ENCODE measurements at places on chromosomes 11 and 22. TPM values are rescaled to one million over a fixed set of nuclear protein-coding genes. Genes with fewer than 3 reads are reported as not detected.

Gene MMP7
- total RNA-seq = not detected

Gene PGGHG
- total RNA-seq = 14.9 TPM

Gene SCUBE1
- total RNA-seq = not detected

Gene NUP160
- total RNA-seq = 44.4 TPM

Gene RPLP2
- total RNA-seq = 271 TPM

Gene FXYD6
- 0.10 TPM for total RNA-seq

Gene BACE1-AS
- total RNA-seq = 5.4 TPM

Gene ZP1
- total RNA-seq = 0.98 TPM

Gene TANGO2
- 59.6 TPM for total RNA-seq

Gene SMC1B
- total RNA-seq = not detected

Gene PCNX3
- total RNA-seq = 36.9 TPM

Gene DDT
- total RNA-seq = 115 TPM

Gene GP1BB
- 4.3 TPM for total RNA-seq

Gene ENTHD1
- total RNA-seq = not detected

Gene PKP3
- total RNA-seq = 0.56 TPM

All from smooth muscle cell of the pulmonary artery (primary cell).